ENCODE measurements at places on chromosomes 2 and 18.
A peak's percentile ranks its signal among the peaks of the same experiment; 100 is the strongest.

DNA sequence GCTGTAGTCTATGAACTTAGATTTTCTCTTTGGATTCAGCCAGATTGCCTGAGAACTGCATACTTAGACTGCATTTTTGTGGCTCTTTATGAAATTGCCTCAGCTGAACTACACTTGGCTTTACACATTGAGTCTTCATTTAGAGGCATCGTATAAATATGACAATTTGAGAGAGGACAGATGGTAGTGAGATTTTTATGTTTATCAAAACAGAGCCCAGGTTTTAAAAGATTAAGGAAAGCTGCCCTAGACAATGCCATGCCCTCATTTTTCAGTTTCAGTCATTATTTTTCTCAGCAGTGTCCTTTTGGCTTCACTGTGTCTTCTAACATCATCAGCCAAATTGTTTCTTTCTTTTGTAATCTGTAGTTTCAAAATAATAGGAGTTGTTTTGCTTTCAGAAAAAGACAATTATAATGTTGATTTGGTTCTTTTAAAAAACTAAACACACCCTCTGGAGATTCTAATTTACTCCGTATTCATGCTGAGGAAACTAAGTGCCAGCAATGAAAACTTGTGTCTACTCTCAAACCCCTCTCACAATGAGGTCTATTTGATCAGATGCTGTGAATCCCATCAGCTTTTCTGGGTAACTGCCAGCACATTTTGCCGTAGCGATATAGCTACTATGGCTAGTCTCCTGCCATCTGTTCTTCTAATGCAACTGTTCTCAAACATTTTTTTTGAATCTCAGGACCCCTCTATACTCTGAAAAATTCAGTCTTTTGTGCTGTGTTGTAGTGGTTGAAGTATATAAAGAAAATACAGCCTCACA, 46.2 kb downstream of the TWSG1 start:
- DNase-seq, result no peak

DNA sequence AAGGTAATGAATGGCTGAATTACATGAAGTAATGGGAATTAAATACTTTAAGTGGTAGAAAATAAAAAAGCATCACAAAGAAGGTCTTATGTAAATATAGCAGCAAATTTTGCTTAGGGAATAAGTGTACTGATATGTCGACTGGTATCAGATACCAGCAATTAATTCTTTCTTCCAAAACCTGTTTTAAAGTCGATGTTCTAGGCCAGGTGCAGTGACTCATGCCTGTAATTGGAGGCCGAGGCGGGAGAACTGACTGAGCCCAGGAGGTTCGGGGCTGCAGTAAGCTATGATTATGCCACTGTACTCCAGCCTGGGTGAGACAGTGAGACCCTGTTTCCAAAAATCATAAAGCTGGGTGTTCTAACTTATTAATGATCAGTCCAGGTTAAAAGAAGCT, 30.3 kb downstream of the SP3 start:
- DNase-seq, result no peak

DNA sequence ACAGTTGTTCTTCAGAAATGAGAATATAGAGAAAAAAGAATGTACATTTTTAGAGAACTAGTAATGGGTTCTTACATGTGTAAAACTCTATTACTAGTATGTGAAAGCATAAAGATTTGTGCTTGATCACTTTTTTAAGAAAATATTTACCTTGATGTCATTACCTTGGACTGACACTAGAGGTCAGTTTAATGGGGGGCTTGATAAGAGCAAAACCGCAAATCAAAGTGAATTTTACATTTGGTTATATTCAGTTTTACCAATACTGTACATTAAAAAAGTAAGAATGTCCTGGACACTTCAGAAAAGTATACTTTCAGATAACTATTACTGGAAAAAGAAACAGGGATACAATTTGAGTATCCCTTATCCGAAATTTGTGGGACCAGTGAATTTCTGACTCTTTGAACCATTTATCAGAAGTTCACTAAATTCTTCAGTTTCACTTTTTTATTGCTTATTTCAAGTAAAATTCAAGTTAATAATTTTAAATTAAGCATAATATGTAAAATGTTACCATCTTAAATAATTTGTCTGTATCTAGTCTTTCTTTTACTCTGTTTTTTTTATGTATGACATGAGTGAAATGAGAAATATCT, 1149.5 kb downstream of the DSC3 start:
- no peak for DNase-seq

DNA sequence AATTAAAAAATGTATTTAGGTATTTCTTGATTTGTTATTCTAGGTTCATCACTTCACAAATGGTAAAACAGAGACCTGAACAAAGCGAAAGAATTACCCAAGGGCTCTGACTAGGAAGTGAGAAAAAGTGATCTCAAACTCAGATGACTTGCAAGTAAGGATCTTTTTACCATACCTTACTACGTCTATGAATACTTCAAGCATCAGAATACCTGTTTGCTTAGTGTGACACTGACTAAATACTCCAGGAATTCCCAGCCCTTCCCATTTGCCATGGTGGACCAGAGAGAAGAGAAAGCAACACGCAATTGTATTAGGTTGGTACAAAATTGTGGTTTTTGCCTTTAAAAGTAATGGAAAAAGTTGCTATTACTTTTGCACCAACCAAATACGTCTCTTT, 35.8 kb upstream of the FIGN start:
- DNase-seq, result no peak

GRCh38 chr2:171034315-171034714, 105.3 kb downstream of the GORASP2 start:
- no peak for DNase-seq

DNA sequence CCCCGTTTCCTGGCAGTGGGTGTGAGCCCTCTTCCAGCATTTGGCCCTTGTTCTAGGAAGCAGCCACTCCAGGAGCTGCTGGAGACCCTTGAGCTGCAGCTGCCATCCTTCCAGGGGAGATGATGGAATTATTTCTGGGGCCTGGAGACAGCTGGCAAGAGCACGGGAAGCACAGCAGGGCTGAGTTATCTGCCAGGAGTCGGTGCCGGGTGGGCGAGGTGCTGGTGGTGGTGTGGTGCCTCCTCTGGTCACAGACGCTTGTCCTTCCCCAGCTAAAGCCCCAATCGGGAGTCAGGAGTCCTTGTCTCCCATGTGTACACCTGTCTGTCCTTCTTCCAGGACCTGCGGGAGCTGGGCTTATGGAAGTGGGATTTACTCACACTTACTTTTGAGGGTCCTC, 36.0 kb downstream of the DPYSL5 start:
- no peak for DNase-seq

GRCh38 chr2:218995972-218996711, 2.9 kb upstream of the CRYBA2 start:
- peak; percentile 76 for DNase-seq

- DNase-seq, result no peak
Observed at GRCh38 chr2:6995391-6996097, 78.3 kb downstream of the RNF144A start.

DNA sequence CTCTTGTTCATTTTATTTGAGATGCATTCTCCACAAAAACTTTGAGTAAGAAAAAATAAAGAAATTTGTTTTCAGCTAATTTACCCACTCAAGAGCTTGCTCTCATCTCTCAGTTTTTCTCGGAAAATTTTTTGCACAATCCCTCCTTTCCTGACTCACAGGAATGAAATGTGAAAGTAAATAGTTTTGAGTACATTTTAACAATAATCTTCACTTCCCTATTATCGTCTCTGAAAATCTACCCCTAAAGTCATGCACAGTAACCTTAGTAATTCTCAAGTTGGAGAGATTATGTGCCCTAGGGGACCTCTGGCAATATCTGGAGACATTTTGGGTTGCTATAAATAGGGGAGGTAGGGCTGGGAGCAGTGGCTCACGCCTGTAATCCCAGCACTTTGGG, 2.6 kb downstream of the CYB5A start:
- no peak for DNase-seq

- no peak for DNase-seq
Observed at GRCh38 chr2:85457877-85458316, 39.4 kb downstream of the SH2D6 start.

DNA sequence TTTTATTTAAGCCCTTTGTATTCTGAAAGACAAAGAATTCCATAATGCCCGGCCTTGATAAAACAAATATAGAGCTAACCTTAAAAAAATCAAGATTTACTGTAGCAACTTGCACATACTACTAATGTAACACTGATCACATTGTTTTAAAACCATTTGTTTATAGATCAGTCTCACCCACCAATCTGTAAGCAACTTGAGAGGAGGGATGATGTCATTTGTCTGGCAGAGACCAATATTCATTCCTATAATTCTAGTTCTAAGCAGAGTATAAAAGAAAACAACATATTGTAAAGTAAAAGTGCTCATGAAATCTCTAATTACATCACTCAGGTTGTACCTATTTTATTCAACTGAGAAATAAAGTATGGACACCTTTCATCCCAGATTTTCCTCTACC, 380.6 kb downstream of the TGIF1 start:
- no peak for DNase-seq

GRCh38 chr2:33258387-33258786, 218.1 kb upstream of the RASGRP3 start:
- no peak for DNase-seq

Measured in stimulated activated CD4-positive, alpha-beta T cell treated with anti-CD3 and anti-CD28 coated beads, Interleukin-1b, Interleukin-23, amount 100 ng/mL, for 1 hour (primary cell).